NCI-H1436 (cell line): ENCODE measurements at places on chromosomes 2 and 18.

DNA sequence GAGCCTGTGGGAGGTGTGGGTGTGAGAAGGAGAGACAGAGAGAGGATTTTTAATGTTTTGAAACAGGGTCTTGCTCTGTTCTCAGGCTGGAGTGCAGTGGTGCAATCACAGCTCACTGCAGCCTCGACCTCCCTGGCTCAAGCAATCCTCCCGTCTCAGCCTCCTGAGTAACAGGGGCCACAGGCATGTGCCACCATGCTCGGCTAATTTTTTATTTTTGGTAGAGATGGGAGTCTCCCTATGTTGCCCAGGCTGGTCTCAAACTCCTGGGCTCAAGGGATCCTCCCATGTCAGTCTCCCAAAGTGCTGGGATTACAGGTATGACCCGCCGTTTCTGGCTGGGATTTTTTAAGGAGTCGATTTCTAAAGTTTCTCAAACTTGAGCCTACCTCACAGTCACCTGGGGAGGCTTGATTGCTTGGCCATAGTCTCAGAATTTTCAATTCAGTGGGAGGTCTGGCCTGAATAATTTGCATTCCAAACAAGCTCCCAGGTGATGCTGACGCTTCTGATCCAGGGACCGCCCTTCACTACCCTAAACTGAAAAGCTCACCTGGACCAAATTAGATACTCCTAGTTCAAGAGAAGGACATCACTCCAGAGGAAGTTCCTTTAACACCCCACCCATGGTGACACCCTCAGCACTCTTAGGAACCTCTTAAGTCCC lies 70.8 kb upstream of the SLC1A4 start:
- DNase-seq = no peak

DNA sequence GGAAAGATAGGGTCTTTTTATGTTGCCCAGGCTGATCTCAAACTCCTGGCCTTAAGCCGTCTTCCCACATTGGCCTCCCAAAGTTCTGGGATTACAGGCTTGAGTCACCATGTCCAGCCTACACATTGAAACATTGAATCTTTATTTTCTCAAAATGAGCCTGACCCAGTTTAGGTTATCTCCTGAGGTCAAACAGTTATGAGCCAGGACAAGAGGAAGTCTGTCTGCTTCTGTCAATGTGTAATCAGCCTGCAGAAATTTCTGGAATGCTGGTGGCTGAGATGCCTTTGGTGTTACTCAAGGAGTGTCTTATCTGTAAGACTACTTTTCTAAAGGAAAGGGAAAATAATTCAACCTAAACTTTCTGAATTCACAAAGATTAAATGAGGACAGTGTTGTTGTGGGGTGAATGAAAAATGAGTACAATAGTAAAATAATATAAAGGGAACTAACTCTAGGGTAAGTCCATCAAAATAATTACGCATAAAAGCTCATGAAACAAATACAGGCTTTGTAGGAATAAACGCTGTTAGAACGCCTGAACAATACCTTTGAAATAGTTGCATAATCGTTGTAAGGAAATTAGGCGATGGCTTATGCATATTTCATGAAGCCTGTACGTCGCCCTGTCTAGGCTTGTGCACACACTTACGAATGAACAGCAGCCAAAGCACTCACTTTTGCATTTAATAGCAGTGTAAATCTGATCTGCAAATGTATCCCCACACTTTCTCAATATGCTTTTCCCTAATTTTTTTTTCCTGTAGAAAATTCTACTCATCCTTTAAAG lies 260.8 kb downstream of the RDH14 start:
- DNase-seq = no peak

DNA sequence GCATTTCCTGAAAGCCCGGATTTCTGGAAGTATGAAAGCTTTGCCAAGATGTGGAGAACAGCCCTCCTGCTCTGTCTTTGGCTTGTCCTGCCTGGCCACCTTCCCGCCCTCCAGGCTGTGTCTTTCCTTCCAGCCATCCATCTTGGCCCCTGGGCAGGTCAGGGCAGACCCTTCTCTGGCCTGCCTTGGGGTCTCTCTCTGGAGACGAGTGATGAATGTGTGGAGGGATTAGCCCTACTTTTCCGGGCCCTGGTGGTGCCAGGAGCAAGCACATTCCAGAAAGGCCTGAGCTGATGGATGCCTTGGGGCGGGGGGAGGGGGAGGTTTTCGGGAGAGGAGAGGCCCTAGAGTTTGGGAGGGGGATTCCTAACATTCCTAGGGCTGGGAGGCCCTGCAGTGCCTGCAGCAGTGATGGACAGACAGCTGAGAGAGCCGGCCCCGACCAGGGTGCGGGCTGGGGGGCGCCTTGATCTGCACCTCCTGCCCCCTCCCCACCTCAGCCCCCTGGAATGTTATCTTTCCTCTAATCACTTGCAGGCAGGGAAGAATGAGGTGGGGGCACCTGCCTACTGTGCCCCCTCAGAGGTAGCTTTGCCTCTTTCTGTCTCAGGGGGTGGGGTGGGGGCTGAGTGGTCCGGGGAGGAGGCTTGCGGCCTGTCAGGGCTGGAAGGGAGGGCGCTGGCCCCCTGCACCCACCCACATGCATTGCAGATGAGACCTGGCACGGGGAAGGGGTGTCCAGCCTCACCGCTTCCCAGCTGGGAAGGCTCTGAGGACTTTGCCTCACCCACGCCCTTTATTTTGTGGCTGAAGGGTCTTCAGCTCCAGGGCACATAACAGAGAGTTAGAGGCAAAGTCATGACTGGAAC lies 156.2 kb downstream of the DDX1 start:
- DNase-seq = no peak

DNA sequence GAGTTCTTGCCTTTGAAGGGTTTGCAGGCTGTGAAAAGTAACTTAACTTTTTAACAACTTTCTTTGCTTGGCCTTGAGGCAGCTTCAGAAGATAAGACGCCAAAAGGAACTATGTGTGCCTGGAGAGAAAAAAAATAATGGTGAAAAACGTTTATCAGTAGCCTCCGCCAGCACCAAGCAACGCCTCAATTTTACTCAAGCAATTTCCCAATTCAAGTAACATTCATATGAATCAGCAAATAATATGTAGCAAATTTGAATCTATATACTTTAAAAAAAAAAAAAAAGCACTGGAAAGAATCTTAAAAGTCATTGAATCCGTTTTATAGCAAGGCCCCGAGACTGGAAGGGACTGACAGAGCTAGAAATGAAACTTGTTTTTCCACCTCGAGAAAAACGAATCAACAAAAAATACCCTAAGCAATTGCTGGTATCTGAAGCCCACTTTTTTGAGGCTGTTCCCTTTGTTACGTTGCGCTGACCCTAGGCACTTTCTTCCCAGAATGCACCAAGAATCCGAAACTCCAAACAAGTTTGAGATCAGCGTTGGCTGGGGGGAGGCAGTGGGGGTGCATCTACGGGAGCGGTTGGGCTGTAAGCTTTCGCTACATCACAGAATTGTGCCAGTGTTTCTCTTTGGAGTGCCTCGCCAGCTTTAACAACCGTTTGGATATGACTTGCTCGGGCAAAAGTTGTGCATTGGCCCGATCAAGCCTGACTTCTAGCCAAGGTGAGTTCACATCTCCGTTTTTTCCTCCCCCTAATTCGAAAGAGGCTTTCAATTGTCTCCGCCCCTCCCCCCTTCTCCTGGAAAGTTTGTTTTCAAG lies 2.7 kb upstream of the TGIF1 start:
- DNase-seq = no peak

GRCh38 chr2:100178085-100178788 lies 35.8 kb upstream of the AFF3 start:
- peak; percentile 5 for DNase-seq

DNA sequence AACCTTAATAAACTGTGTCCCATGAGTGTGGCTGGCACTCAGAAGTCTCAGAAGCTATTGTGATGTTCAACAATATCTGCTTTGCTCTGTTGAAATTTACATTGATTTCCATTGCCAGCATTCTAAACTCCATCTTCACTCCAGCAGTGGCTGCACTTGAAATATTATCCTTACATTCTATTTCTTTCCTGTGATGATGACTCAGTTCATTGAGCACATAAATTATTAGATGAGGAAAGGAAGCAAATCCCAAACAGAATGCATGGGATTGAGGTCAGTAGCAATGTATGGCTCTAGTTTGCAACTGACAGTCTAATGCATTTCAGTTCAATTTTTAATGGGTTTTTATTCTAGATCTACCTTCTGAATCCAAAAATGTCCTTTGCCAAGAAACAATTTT lies 92.4 kb upstream of the TTN start:
- DNase-seq = no peak

GRCh38 chr2:197011801-197012641 lies 85.5 kb upstream of the PGAP1 start:
- DNase-seq = peak; percentile 57

DNA sequence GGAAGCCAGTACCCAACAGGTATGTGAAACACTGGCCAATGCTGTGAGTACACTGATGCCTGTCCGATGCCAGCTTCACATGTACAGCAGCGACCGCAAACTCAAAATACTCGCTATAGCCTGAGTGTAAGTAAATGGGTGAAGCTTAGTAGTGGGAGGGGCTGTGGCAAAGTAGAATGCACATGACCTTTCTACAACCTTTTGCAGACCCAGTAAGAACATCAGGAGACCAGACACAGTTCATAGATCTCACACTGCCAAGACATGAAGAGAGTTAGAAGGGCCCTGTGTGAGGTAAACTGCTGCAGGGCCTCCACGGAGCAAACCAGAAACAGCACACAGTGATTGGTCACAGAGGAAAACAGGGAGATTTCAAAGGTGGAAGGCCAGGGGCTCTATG lies 9.1 kb upstream of the UBXN4 start:
- DNase-seq = no peak

- no peak for DNase-seq
These were observed 27.9 kb downstream of the ACVR1 start for GRCh38 chr2:157848213-157848612.

DNA sequence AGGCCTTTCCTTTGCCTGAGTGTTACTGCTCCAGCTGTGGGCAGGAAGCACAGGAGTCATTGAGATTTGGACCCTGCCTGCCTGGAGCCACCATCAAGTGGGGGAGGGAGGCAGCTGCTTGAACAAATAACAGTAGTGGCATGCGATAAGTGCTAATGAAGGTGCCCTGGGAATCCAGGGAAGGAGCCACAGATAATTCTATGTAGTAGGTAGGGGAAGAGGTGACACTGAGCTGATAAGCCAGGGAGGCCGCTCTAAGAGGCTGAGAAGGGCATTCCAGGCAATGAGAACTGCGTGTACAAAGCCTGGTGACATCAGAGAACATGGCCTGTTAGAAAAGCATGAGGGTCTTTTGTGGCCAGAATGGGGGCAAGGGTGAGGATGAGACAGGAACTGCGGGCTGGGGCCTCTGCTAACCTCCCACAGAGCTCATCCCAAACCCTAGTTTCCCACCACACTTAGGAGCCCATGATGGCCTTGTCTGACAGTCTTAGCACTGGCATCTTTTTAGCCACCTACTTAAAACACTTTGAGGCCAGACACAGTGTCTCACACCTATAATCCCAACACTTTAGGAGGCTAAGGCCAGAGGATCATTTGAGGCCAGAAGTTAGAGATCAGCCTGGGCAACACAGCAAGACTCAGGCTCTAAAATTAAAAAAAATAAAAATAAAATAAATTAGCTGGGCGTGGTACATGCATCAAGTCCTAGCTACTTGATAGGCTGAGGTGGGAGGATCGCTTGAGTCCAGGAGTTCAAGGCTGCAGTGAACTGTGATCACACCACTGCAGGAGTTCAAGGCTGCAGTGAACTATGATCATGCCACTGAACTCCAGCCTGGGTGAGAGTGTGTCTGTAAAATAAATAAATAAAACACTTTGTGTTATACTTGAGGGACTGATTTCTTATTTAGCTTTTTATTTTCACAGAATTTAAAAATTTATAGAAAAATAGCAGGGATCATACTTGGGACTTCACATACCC lies 58.9 kb downstream of the TET3 start:
- DNase-seq = no peak

DNA sequence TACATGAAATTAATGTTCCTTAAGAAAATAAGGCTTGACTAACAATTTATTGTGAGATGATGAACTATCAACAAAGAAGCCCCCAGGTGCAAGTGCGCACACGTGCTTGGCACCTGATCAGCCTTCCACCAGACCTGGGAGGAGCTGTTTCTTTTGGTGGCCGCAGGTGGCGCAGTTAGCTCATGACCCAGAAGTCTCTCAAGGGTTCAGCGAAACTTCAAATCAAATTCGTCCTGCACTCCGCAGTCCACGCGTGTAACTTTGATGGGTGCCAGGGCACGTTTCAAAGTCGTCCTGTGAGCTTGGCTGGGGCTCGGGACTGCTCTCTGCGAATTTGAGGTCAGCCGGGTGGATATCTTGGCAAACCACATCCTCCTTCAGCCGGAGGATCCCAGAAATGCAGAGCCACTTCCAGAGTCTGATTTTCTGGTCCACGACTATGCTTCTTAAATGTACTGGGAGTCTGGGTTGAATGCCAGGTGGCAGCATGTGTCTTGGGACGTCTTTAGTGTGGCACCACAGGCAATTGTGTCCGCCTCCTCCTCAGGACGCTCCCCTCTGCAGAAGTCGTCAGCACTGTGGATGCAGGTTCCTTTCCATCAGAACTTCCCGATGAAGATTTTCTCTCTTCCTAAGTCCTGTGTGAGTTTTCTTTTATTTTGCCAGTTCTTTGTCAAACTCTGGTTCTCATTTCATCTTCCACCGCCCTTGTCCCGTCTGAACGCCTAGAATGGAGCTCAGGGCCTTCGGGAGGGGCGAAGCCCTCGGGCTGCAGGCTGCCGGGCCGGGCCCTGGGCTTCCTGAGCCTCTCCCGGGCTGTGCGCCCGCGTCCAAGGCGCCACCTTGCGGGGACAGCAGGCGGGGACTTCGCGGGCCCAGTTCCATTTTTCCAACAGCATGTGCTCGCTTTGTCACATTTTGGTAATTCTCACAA lies 61.3 kb upstream of the RAPGEF4 start:
- DNase-seq = no peak

DNA sequence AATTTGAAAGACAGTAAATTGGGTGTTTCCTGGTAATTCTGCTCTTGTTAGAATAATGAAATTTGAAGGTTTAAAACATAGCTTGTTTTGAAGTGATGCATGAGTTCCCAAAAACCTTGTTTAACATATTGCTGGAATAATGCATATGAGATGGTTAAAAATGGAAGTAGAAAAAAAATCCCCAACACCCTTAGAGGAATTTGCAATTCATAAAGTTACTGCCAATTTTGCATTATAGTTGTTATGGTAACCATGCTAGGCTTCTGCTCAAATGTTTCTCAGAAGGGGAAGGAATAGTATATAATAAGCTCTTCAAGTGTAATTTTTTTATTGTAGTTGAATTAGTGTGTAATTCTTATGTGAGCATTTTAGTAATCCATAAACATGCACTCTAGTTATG lies 49.1 kb downstream of the FASTKD2 start:
- no peak for DNase-seq

GRCh38 chr2:227824711-227825110 lies 11.1 kb downstream of the CCL20 start:
- no peak for DNase-seq

DNA sequence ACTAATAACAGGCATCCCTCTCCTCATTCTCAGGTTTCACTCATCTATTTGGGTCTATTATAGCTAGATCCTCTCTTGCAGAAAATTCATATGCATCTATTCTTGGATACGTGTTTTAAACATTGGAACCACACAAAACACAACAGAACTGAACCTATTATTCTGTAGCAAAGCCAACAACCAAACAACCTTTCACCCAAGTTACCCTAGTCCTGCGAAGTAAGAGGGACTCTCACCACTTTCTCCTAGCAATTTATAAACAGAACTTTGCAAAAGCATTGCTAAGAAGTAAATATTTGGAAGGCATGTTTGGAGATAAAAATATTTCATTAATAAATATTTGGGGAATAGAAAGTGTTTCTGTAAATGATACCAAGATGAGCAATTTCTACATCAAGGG lies 20.4 kb upstream of the SH3BP4 start:
- DNase-seq = no peak

GRCh38 chr2:124258140-124258880 lies 233.2 kb downstream of the CNTNAP5 start:
- DNase-seq = no peak
